CD4-positive, alpha-beta T cell treated with Interferon alpha-2 for 1 hour (primary cell): ENCODE measurements at places on chromosomes 7 and 10.

- DNase-seq = no peak
Observed at GRCh38 chr10:11416974-11417373, 194.5 kb downstream of the USP6NL start.

DNA sequence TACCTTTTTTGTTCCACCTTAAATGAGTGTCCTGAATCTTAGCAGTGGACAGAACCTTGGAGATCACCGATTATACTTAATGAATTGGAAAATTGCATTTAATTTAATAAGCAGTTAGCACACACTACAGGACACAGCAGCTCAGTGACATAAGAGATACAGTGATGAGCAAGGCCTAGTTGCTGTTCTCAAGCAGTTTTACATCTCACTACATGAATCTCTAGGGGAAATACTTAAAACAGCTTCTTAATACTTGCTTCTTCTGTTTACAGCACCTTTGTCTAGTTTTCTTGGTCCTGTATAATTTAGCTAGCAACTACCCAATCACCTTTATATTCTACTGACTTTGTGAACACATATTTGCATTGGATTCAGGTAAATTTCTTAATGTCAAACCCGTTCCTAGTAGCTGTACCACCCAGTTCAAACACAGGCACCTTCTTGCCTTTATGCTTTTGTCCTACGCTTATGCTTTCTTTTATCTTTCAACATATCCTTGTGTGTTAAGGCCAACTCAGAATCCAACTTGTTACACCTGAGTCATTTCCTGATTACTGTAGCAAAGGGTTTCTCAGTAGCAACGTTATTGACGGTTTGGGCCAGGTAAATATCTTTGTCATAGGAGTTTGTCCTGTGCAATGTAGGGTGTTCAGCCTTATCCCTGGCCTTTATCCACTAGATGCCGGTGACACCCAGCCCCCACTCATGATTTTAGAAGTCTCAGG lies 1.8 kb downstream of the STAM start:
- no peak for DNase-seq

DNA sequence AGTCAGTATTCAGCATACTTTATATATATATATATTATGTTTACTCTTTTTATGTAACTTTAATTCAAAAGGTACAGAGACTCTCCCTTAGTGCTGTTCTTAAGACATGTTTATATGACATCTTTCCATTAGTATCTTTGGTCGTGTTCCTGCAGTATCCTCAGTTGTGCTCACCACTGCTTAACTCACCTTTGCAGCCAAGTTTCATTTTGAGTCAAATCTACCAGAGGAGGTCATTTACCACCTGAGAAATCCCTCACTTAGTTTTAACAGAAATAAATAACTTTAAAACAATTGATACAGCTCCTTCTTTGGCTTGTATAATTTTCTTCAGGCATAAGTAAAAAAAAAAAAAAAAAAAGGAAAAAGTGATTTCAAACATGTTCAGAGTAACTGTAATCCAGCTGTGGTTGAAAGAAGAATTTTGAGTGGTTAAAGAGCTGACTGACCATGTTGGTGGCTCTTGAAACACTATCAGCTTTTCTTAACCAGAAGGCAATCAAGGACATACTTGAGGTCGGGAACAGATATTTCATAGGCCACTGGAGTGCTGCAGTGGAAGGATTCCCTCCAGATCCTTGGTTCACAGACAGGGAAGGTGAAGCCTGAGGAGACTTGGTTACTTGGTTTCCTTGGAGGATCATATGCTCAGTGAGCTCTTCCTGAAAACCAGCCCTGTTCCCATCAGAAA lies 116.8 kb downstream of the AUTS2 start:
- DNase-seq = no peak

- DNase-seq = no peak
Observed at GRCh38 chr10:110481919-110482318, 15.8 kb upstream of the DUSP5 start.

GRCh38 chr10:126519185-126519584 lies 130.9 kb upstream of the ADAM12 start:
- DNase-seq = no peak

GRCh38 chr10:58955615-58956014 lies 220.8 kb upstream of the PHYHIPL start:
- DNase-seq = no peak

GRCh38 chr10:118835682-118836326 lies 81.0 kb upstream of the CACUL1 start:
- DNase-seq = no peak

DNA sequence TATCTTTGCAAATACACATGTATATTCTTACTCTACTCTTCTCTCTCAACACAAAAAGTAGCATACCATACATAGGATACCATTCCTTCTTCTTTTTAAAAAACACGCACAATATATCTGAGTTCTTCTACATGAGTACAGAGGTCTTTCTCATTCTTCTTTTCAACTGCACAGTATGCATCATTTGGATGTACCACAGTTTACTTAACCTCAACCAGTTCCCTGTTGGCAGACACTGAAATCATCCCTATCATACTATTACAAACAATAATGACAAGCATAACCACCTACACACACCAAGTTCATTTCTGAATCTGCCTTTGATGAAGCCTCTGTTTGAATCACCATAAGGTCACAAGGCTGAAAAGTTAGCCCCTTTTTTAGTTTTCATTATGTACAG lies 25.7 kb upstream of the GGCT start:
- DNase-seq = no peak

DNA sequence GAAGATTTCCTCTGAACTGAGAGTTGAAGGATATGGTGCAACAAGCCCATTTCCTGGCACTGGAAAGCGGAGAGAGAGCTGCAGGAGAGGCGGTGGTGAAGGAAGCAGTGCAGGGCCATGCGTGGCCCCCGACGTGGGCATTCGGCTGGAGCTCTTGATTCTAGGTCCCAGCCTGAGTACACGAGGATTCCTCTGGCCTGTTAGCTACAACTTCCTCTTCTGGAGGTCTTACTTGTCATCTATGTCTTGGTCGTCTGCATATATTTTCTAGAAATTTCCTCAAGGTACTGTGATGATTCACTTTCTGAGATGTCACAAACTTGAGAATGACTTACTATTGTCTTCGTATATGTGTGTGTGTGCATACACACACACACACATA lies 59.2 kb upstream of the JAZF1 start:
- no peak for DNase-seq

DNA sequence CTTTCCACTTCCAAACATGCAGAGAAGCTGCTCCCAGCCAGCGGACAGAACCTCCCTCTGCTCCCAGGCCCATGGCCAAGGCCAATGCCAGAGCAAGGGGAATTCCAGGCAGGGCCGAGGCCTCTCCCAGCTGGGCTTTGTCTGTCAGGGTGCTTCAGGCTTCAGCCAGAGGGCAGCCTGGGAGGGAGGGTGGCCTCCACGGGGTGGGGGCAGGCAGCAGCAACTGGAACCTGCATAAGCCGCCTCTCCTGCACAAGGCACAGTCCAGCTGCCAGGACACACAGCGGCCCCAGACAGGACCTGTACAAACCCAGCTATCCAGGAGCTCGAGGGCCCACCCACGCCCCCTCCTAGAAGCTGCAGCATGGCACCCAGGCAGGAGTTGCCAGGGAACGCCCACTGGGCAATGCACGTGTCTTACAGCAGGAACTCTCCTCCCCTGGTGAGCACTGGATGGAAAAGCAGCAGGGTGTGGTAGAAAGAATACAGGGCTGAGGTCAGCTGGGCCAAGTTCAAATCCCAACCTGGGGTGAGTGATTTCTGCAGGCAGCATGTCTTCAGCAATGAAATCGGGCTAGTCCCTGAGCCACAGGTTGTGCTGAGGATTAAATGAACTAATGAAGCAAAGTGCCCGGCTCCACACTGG lies 7.6 kb downstream of the FAM53B start:
- DNase-seq = no peak

DNA sequence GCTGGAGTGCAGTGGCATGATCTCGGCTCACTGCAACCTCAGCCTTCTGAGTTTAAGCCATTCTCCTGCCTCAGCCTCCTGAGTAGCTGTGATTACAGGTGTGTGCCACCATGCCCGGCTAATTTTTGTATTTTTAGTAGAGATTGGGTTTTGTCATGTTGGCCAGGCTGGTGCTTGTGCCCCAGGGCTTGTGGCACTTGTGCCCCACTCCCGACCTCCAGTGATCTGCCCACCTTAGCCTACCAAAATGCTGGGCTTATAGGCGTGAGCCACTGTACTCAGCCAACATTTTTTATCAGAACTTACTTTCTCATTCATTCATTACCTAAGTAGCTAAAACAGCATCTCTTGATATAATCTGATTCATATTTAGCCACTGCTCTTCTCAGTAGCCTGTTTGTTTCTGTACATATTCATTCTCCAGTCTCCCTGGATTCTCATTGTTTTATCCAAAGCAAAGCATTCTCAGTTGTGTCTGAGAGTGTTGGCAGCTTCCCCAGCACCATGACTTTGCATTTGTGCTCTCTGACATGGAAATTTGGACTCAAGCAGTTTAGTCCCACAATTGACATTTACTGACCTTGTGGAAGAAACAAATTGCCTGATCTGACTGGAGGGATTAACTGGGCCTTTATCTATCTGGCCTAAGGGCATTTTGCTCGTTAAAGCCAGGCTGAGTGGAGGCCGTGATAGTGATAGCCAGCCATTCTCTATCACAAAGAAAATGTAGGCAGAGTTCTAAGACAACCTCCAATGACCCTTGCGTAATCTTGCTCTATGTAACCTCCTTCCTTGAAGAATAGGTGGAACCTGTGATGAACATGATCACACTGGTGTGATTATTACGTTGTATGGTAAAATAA lies 44.9 kb downstream of the AKR1B15 start:
- no peak for DNase-seq

- DNase-seq = no peak
Observed at GRCh38 chr7:7219216-7219615, 36.9 kb downstream of the C1GALT1 start.

DNA sequence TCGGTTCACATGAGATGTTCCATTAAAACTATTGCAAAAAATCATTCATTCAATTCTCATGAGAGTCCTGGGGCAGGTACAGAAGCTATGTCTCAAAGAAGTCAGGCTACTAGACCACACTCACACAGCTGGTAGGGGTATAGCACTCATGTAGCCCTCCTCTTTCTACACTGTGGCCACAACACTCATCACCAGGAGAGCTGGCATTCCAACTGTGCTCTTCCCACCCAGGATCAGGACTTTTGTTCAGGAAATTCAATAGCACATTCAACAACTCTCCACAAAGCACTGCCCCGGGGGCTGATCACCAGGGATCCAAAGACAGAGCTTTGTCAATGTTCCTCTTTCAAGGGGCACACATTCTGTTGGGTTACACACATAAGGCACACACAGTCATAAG lies 31.0 kb upstream of the C10orf90 start:
- no peak for DNase-seq

GRCh38 chr7:121516821-121517220 lies 120.7 kb upstream of the FAM3C start:
- DNase-seq = no peak

DNA sequence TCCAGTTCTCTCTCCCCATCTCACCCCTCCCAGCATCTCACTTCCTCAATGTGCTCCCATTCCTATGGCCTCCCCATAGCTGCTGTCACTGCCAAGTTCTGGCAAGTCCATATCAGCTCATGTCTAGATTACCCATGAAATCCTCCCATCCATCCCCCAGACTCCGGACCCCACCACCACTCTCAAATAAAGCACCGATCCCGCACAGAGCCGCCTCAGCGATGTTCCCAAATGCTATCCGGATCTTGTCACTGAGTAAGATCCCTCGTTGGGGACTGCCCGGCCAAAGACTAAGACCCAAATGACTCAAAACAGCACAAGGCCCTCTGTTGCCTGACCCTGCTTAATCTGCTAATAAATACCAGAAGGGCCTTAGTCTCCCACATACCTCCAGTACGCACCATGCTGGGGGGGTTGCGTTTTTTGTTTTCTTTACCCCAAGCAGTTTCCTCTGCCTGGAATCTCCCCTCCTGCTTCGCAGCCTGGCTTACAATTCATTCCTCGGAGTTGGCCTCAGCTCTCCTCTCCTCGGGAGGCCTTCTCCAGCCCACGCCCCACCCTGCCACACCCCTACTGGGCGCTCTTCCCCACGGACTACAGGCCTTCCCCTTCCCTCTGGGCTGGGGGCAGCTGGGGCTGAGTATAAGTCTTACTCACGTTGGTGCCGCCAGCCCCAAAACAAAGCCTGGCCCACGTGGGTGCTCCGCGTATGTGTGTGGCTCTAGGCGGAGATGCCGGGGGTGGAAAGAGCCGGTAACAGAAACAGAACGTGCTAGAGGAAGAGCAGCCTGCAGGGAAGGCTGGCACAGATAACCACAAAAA lies 1.8 kb upstream of the DUSP5 start:
- no peak for DNase-seq

GRCh38 chr10:130459011-130459410 lies 322.8 kb downstream of the GLRX3 start:
- no peak for DNase-seq

DNA sequence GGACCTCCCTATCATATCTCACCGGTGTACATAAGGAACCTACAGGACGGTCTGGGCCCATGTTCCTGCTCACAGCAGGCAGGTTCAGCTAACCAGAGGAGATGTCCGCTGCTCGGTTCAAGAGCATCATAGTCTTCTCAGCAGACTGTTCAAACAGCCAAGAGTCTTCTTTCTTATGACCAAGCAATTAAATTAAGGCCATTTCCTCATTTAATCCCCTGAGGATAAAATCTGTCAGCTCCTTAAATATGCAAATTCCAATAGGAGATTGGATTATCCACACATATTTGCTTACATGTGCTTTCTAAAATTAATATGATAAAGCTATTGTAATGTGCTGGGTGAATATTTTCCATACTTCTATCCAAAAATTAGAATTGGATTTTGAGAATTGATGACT lies 59.7 kb downstream of the LMBR1 start:
- no peak for DNase-seq

DNA sequence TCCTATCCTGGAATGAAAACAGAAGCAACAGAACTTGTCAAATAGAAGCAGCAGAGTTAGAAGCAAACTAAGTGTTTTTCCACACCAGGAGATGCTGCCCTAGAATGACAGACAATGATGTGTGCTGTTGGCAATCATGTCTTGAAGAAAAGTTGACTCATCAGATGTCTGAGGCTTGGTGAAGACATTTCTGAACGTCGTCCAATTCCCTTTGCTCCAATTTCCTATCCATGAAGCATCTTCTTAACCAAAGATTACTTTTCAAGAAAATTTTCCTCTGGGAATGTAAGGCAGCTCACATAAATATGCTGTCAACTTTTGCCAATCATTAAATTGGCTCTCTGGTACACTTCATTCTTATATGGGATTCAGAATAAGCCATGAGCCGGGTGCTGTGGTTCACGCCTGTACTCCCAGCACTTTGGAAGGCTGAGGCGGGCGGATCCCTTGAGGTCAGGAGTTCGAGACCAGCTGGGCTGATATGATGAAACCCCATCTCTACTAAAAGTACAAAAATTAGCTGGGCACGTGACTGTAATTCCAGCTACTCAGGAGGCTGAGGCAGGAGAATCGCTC lies 34.6 kb downstream of the MALSU1 start:
- no peak for DNase-seq
